ENCODE measurements at places on chromosomes 7 and 10.

GRCh38 chr10:21292763-21293517 is 232.5 kb downstream of the SKIDA1 start:
- no peak for DNase-seq

GRCh38 chr10:114837690-114838089 is 16.1 kb downstream of the FHIP2A start:
- no peak for DNase-seq

DNA sequence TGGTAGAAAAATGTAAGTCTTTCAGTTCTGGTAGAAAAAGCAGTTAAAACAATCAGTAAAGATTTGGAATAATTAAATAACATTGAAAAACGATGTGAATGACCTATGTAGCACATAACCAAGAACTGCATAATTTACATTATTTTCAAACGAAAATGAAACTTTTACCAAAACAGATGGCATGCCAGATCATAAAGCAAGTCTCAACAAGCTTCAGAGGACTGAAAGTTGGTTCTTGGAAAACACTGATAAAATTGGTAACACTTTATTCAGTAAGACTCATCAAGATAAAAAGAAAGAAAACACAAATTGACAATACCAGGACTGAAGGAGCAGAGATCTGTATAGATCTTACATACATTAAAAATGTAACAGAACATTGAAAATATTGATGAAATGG is 92.8 kb downstream of the VIPR2 start:
- DNase-seq, result no peak

GRCh38 chr7:25765110-25765655 is 386.8 kb upstream of the NFE2L3 start:
- no peak for DNase-seq

DNA sequence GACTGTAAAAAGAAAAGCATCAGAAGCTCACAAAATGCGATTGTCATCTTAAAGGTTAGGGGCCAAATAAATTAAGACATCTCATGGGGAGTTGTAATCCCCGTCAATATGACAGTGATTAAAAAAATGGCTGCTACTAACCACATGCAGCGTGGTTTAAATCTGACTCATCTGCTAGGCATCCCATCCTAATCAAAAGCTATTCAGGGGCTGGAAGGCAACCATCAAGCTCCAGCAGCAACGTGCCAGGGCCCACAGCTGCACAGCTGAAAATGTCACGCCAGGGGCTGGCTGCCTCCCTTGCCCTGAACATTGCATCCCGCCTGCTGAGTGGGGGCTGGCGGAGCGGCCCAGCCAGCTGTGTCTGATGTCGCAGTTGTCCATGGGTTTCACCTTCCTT is 66.3 kb upstream of the FRMD4A start:
- DNase-seq, result no peak

All from KG1 (cell line).